ENCODE measurements at places on chromosomes 13 and 19. TPM values are rescaled to one million over a fixed set of nuclear protein-coding genes. Genes with fewer than 3 reads are reported as not detected.

DNA sequence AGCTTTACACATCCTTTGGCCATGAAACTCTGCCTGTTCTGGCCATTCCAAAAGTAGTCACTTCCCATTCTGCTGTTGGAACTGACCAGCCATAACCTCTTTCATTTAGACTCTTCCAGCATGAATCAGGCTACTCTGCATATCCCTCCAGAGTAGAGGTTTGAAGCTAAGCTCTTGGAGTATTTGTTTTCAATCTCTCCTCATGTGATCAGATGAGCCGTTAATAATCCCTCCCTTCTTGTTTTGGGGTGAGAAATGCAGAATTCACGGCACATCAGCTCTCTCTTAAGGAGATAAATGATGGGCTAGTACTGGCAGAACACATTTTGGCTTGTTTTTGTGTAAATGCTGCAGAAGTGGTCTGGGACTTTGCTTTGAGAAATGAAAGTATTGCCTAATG lies 519.9 kb downstream of the PCDH17 start:
- no peak for DNase-seq

DNA sequence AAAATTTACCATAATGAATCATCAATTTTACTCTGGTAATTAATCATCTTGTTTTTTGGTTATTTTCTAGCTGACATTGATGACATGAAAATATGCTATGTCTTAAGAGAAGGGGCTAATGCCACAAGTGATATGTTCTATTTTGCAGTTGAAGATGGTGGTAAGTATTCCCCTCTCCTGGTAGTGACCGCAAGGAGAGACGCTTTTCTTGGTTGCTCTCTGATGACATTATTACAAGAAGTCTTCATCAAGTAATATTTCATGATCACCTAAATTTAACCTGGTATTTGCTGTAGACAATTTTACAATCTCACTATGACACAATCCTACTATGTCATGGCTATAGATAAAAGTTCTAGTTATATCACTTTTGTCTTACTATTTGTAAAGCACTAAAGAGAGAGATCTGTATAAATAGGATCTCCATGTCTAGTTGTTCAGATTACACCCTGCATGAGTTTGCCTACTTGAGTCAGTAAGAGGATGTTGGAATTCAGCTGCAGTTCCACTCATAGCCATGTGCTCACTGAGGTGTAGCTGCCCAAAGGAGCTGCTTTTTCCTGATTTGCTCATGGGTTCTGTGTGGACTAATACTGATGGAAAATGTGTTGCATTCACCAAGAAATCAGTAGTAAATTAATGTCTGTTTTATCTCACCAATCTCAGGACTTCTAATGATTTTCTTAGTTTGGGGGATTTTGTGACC lies 10.9 kb downstream of the FREM2 start:
- no peak for DNase-seq

- no peak for DNase-seq
Measured at GRCh38 chr19:30402436-30403202, 30.4 kb downstream of the ZNF536 start.

- no peak for DNase-seq
Measured at GRCh38 chr13:51603716-51604115, 19.5 kb downstream of the WDFY2 start.

DNA sequence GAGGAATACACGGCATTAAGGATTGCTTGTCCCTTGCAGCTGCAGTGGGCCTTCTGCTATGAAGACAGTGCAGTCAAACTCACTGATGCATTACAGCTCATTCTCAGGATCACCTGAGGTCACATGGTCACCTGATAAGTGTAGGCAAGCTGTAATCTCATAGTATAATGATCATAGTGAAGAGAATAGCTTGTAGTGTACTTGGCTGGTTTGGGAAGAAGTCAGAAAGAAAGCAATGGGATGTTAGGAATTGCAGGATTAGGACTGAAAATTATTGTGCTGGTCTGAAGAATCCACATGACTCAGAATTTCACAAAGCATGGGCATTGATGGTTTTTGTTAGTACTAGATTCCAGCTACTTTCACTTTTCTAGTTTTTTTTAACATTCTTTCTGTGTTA lies 76.7 kb downstream of the MBNL2 start:
- no peak for DNase-seq

DNA sequence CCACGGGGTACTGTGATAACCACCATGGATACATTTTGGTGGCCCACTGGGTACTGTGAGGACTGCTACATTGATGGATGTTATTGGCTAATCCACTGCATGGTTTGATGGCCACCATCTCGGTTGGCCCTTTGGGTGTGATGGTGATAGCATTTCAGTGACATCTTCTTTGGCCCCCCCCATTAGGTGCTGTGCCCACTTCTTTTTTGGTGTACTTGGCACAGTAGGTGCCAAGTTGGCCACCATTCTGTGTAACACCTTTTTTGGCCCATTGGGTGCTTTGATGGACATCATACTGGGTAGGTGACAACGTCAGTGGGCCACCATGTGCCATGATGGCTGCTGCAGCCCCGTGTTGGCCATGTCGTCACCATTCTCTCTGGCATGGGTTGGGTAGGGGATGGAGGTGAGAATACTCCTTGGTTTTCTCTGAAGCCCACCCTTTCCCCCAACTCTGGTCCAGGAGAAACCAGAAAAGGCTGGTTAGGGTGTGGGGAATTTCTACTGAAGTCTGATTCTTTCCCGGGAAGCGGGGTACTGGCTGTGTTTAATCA lies 9.2 kb downstream of the FOXA3 start:
- DNase-seq = no peak

DNA sequence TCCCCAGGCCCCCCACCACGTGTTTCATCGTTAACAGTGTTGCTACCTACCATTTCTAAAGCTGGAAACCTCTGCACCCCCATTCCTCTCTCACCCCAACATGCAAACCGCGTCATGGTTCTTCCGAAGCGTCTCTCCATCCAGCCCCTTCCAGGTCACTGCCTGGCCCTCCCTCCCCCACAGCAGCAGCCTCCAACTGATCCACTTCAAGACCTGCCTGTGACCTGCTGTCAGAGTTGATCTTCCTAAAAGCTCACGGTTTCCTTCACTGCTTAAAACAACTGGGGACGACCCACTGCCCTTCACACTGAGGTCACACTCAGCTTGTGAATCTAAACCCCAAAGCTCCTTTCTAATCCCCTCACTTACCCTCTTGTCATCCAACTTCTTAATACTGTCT lies 47.7 kb downstream of the STK24 start:
- no peak for DNase-seq

- no peak for DNase-seq
Measured at GRCh38 chr19:51173681-51174080, 31.6 kb downstream of the SIGLEC7 start.

Gene GPR4
- total RNA-seq = 1.5 TPM

Gene ODAD3
- total RNA-seq = 0.13 TPM

Gene GGN
- under 0.01 TPM for total RNA-seq

Gene SPACA4
- not detected for total RNA-seq

Gene SLC15A1
- total RNA-seq = not detected

Measured in dermis microvascular lymphatic vessel endothelial cell (primary cell).